NCI-H2107 (cell line): ENCODE measurements at places on chromosomes 2 and 18.

GRCh38 chr2:80151651-80152050 is 152.9 kb downstream of the LRRTM1 start:
- DNase-seq, result no peak

DNA sequence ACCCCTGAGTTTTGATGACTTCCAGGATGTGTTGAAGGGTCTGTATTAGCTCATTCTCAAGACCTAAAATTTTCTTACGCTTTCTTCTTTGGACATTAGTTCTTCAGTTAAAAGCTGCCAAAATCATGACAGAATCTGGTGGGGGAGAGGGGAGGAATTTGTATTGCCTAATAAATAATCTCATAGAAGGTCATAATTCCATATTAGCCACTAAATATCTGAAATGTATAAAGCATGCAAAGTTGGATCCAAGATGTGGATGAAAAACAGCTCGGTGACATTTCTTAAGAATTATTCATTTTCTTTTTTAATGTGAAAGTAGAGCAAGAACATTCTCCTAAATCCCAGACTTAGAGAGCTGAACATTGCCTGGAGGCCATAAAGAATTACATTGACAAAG is 120.1 kb downstream of the MMADHC start:
- no peak for DNase-seq

DNA sequence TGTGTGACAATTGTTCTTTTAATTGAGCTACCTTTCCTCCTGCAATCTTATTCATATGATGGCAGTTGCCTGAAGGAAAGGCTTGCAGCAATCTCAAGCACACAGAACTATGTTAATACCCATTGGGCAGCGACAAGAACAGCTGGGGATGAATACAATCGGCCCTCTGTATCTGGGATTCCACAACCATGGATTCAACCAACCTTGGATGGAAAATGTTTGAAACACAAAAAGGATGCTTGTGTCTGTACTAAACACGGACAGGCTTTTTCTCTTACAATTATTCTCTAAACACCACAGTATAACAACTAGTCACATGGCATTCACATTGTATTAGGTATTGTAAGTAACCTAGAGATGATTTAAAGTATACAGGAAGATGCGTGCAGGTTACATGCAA is 256.1 kb upstream of the SIX2 start:
- DNase-seq, result no peak

DNA sequence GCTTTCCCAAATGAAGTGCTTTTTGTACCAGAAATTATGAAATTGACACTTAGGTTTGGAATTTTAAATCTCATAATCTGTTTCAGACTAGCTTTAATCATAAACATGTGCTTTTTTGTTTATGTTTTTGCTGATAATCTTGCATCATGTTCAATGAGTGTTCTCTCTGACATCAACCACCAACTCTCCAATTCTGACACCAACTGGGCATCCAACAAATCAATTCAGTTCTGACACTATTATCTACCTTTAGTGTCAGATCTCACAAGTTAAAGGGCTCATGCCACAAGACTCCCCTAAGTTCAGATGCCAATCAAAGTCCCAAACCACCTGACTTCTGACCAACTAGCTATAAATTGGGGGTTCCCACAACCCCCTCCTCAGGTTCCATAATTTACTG is 19.6 kb downstream of the PELI1 start:
- no peak for DNase-seq

GRCh38 chr2:156841321-156841720 is 405.1 kb downstream of the GPD2 start:
- DNase-seq, result no peak

DNA sequence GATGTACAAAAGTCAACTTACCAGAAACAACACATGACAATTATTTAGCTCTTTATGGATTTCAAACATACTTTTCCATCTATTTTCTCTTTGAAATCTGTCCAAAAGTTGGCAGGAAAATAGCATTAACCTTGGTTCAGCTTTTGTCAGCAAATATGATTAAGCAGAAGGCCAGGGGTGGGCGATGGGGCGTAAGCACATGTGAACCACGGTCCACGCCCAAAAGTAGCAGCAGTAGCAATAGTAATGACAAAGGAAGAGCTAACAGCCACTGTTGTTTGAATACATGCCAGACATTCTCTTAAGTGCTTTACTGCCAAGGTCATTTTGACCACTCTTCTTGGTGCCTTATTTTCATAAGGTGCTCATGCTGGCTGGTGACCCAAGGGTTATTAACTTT is 73.5 kb downstream of the ANTXR1 start:
- DNase-seq, result no peak

DNA sequence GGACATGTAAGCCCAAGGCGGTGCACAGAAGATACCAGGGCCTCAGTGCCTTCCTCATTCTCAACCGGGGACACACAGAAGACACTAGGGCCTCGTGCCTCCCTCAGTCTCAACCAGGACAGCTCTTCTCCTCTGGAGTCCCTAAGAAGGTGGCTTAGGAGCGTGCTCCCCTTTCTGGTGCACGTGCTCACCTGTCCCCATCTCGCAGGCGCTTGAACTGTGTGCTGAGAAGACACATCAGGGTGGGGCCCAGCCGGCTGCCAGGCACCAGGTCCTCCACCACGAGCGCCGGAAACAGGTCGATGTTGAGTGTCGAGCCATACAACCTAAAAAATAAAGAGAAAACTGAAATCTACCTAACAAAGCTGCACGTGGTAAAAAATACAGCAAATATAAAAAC is 99.9 kb downstream of the PXDN start:
- no peak for DNase-seq

- no peak for DNase-seq
Measured at GRCh38 chr2:112725545-112726457, 5.0 kb downstream of the NT5DC4 start.

DNA sequence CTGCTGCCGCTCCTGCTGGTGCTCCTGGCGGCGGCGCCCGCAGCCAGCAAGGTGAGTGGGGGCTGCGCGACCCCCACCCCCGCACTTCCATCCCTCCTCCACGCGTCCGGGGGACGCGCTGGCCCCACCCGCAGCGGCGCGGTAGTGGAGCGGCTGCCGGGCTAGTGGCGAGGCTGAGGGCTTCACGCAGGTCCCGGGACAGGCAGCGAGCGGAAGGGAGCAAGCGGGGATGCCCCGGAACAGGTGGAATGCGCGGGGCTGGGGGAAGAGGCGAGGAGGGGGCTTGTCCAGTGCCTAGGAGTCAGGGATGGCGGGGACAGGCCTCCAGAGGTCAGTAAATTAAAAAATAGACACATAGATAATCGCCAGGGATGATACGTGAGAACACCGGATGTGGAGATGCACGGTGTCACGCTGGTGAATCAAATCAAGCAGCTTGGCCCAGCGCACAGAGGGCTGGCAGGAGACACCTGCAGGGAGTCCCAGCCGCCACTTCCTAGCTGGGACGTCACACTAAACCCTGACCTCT is 403 bp downstream of the COL4A3 start:
- DNase-seq, result no peak
